ENCODE measurements at places on chromosomes 3 and 15.
A peak's percentile ranks its signal among the peaks of the same experiment; 100 is the strongest.

DNA sequence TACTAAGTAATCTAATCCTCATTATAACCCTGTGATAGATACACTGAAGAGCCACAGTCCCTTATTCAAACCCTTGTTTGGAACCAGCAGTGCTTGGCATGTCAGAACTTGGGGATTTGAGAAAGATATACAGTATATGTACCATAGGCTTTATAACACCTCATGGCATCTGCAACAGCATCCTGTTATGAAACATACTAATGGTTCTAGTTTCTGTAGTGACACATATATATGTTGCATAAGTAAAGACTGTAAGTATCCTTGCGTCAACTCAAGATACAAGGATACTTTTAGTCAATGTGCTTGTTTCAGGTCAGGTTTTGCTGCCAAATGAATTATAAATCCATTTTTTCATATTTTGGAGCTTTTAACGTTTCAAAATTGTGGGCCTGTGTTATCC lies 58.5 kb downstream of the CCNL1 start:
- no peak for DNase-seq

DNA sequence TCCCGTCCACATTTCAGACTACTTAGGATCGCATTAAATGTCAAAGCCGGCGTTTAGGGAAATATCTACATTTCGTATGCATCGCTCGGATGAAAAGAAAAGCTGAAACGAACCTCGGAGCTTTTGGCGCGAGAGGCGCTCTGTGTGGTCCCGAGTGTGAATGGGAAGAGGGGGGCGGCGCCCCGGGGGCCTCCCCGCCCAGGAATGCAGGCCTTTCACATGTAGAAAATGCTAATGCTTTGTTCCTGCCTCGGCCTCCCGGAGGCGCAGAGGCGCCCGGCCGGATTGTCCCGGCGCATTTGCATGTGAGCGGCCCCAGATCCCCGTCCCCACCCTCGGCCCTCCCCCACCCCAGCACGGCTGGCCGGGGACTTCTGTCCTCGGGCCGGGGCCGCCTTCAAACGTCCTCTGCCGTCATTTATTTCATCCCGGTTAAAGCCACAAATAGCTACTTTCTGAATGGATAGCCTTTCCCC lies 37.0 kb upstream of the TRIM71 start:
- DNase-seq: peak; percentile 34

GRCh38 chr3:157865352-157866000 lies 240.7 kb downstream of the SHOX2 start:
- DNase-seq: peak; percentile 52

- DNase-seq: no peak
Measured at GRCh38 chr3:188931531-188931930, 240.2 kb upstream of the TPRG1 start.

DNA sequence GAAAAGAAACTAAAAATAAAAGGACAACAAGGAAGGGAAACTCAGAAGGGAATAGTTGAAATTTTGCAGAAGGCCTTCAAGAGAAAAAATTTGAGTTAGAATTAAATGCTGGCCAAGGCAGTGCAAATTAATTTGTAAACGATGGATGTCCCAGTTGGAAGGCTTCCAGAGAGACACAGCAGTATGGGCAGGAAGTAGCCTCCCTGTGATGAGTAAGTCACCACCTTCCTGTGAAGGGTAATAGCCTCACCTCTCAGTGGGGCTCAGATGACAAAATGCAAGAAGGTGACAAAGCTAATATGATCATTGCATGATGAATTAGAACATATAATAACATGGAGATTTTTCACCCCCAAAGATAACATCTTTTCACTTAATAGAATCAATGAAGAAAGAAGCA lies 27.3 kb upstream of the TMCO5A start:
- DNase-seq: no peak

- DNase-seq: no peak
Measured at GRCh38 chr15:31387479-31388118, 61.0 kb downstream of the KLF13 start.

DNA sequence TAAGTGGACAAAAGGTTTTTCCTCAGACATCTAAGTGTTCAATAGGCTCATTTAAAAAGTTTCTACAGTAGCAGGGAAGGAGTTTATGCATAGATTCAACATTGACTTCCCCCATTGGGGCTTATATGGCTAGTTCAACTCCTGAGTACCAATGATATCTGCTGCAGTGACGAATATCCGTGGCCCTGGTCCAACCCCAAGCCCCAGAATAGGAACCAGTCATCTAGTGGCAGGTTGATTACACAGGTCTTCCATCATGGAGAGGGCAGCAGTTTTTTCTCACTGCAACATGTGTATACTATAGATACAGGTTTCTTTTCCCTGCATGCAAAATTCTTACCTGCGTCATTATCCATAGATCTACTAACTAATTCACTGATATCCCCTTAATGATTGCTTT lies 45.8 kb upstream of the KPNA4 start:
- DNase-seq: no peak

DNA sequence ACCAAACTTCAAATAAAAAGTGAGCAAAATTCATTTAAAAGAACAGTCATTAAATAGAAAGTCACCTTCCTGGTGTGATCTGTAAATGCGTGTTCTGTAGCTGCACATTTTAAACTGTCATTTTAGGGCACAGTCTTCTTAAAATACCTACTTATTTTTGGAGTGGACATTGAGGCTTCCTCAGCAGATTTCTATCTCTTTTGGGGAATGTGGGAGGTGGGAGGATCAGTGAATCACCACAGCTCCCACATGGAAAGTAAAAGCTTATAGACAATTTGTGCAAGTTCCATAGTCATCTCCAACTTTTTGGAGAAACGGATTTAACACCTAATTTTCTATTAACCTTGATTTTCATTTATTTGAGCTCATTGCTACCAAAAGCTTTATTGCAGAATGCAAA lies 21.0 kb upstream of the MOBP start:
- no peak for DNase-seq

- DNase-seq: no peak
Measured at GRCh38 chr3:25037049-25037547, 391.0 kb upstream of the RARB start.

DNA sequence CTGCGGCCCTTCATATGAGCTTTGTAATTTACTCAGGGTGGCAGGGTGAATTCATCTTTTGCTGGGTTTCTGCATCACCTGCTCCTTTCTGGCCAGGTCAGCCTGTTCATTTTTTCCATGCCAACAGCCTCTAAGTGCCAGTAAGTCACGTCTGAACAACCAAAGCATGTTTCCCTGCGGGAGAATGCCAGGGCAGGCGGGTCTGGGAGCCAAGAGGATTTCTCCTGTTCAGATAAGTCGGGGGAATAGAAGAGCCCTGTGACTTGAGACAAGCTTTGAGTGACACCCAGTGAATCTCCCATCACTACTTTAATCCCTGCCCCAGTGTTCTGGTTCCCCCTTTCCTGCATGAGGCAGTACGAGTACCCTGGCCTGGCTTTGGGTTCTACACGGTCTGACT lies 153.1 kb downstream of the PGPEP1L start:
- DNase-seq: no peak

- DNase-seq: no peak
Measured at GRCh38 chr15:50304836-50305235, 39.3 kb upstream of the HDC start.

DNA sequence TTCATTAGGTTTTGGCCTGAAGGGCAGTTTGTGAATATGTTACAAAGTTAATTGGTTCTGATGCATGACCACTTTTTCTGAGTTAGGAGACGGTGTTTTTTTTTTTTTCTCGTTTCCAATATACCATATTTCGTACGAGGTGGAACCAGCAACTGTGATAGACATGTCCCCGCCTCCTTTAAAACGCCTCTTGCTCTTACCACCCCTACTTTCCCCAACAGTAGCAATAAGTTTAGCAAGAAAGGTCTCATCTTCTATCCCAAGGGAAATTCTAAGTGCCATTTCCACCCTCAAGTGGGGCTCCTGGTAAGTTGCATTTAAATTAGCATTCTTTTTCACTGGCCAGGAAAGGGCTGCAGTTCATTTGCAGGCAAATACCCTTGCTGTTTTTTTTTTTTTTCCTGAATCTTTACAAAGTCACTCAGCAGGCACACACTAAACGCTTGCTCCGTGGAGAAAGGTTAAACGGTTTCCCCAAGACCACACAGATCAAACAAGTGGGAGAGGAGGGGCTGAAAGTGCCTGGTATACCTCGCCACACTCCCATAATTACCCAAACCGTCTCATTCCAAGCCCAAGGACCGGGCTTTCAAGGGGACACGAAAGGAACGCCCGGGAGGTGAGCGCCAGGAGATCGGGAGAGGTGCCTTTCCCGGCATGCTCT lies 39.5 kb upstream of the MGA start:
- no peak for DNase-seq

DNA sequence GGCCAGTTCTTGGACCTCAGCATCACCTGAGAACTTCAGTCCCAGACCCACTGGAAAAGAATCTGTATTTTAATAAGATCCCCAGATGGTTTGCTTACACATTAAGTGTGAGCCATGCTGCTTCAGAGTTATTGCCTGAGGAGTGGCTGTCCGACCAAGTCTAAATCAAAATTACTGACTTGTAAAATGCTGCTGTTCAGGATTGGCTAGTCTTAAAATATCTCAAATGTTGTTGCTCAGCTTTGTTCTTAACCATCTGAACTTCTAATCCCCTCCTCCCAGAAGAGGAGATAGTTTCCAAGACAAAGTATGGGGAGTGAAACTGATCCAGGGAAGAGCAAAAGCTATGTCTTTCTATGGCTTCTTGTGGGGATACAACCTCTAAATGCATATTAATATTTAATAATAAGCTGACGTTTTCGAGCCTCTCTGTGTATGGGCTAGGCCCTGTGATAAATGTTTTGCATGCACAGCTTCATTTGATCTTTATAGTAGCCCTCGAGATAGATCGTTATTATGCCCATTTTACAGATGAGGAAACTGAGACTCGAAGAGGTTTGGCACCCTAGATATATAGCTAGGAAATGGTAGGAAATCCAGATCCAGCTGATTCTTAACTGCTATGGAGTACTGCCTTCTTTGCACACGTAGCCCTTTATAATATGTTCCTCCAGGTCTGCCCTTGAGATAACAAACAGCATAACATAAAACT lies 52.2 kb downstream of the DNASE1L3 start:
- DNase-seq: no peak

DNA sequence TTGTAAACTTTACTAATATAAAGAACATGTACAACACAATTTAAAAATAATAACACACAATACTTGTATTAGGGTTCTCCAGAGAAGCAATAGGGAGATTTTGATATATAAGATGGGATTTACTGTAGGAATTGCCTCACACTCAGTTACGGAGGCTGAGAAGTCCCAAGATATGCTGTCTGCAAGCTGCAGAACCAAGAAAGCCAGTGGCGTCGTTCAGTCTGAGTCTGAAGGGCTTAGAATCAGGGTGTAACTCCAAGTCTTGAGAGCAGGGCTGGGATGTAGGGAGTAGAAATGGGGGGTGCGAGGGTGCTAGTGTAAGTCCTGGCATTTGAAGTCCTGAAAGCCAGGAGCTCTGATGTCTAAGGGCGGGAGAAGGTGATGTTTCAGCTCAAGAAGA lies 206.6 kb upstream of the HES1 start:
- DNase-seq: no peak

DNA sequence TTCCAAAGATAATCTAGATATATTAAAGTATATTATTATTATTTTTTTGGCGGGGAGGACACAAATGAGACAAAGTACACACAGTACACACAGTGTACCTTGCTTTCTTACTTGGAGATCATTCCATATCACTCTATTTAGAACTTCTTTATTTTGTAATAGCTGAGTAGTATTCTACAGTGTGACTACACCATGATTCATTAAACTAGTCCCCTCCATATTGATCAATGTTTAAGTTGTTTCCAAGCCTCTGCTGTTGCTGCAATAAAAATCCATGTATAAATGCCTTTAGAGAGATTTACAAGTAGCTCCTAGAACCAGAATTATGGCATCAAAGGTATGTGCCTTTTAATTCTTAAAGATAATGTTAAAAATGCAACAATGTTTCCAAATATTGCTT lies 38.8 kb downstream of the PYGO1 start:
- no peak for DNase-seq

GRCh38 chr3:184218814-184219213 lies 10.6 kb upstream of the VWA5B2 start:
- no peak for DNase-seq

DNA sequence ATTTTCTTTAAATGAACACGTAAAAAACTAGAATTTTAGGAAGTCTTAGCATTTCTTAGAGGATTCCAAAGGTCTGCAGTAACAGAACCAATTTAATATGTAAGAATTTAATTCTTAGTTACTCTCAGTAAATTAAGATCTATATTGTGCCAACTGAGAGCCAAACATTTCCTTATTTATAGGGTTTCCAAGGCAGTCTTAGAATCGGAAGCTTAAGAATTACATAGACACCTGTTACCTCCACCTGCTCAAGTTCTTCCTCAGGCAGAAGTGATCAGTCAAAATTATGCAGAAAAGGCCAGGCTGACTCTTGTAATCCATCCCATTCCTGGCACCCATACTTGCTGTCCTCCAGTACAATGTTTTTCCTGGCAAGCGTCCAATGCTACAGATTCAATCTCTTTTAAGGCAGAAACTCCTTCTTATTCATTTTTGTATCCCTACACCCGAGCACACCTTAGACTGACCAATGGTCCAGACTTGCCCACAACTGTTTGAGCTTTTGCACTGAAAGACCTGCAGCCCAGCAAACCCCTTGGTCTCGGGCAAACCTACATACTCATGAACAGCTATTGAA lies 64.3 kb downstream of the NCEH1 start:
- no peak for DNase-seq

DNA sequence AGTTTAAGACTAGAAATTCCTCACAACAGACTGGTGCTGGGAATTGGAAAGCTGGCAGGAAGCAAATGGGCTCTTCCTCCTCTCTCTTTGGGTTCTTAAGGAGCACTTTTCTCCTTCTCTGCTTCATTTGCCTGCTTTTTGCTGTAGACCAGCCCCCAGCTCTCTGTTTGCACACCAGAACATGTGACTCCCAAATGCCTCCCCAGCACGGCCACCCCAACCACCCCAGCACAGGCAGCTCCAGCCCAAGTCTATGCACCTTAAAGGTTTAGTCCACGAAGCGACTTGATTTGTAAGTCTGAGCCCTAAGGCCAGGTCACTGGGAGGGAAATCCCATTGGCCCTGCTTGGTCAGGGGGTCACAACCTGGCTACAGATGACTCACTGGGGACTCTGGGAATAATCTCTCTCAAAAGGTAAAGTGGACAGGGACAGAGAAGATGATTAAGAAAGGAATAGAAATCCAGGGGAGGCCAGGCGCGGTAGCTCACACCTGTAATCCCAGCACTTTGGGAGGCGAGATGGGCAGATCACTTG lies 377.8 kb upstream of the PROK2 start:
- no peak for DNase-seq

DNA sequence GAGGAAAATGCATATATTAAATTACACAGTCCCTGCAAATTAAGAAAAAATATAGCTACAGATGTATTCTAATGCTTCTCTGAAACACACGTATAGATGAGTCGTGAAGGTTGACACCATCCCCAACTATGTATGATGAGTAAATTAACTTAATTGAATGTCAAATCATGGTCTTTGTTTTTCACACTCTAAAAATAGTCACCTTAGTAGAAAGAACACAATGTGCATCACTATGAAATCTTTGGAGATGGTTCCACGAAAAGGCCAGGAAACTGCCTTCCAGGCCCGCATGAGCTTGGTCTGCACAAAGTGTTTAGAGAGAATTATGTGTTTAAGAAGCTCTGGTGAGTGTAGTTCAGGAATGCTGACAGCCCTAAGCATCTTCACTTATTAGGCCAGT lies 313.4 kb upstream of the IL12A start:
- no peak for DNase-seq

GRCh38 chr3:51620543-51620942 lies 50.5 kb upstream of the TEX264 start:
- DNase-seq: no peak

- DNase-seq: no peak
Measured at GRCh38 chr3:173552526-173552925, 155.0 kb downstream of the NLGN1 start.

GRCh38 chr3:64081235-64081630 lies 57.9 kb upstream of the PSMD6 start:
- DNase-seq: no peak

All from activated CD4-positive, alpha-beta T cell treated with anti-CD3 and anti-CD28 coated beads, Interleukin-2, amount 50 U/mL, for 48 hours (primary cell).